ENCODE measurements at places on chromosomes 6 and 20.

GRCh38 chr20:23753589-23753988 is 2.9 kb upstream of the CST1 start:
- no peak for DNase-seq

DNA sequence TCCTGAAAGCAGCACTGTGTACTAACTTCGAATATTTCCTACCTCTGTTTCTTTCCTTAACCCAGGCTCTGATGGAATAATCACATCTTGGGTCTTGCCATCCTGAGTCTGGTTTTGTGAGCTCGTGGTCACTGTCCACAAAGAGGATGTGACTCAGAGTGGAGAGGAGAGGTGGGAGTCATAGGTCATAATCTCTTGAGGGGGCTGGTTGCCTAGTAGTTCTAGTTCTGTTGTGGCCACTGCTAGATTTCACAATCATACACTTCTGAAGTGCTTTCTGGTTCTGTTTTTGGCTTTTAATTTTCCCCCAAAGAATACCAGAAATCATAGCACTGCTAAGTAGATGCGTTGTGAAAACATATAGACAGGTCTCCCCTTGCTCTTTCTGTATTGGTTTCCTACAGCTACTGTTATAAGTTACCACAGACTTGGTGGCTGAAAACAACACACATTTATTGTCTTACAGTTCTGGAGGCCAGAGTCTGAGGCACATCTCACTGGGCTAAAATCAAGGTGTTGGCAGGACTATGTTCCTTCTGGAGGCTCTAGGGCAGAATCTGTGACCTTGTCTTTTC is 102.8 kb downstream of the NRSN1 start:
- DNase-seq: no peak

GRCh38 chr6:74814440-74814839 is 391.4 kb downstream of the COL12A1 start:
- DNase-seq: no peak

DNA sequence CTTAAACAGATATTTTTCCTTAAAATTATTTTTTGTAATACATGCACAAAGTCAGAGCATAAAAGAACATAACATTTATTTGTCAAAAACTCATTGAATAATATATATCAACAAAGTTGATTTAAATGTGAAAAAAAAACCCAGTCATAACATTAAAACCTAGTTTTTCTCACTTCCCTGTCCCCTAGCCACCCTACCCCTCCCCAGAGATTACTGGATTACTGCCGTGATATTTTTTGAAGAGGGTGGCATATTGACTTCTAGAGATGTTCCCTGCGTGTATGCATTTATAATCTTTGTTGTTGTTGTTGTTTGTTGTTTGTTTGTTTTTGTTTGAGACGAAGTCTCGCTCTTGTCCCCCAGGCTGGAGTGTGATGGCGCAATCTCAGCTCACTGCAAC is 52.4 kb upstream of the ARMC2 start:
- no peak for DNase-seq

GRCh38 chr6:18260448-18261106 is 3.8 kb downstream of the DEK start:
- peak; percentile 83 for DNase-seq

GRCh38 chr20:34065260-34065659 is 46.8 kb downstream of the EIF2S2 start:
- DNase-seq: peak; percentile 82

GRCh38 chr20:17012546-17013226 is 214.2 kb upstream of the PCSK2 start:
- DNase-seq: no peak

- DNase-seq: no peak
Measured at GRCh38 chr6:33786736-33787135, 2.2 kb downstream of the LEMD2 start.

DNA sequence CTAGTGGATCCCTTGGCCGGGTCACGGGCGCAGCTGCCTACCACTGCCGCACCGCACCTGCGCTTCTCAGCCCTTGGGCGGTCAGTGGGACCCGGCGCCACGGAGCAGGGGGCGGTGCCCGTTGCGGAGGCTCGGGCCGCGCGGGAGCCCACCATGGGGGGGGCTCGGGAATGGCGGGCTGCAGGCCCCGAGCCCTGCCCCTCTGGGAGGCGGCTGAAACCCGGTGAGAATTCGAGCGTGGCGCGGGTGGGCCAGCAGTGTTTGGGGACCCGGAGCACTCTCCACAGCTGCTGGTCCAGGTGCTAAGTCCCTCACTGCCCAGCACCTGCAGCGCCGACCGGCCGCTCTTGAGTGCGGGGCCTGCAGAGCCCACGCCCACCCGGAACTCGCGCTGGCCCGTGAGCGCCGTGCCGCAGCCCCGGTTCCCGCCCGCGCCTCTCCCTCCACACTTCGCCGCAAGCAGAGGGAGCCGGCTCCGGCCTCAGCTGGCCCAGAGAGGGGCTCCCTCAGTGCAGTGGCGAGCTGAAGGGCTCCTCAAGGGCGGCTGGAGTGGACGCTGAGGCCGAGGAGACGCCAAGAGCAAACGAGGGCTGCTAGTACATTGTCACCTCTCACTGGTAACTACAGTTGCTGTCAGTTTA is 120.5 kb upstream of the TMEM170B start:
- no peak for DNase-seq

GRCh38 chr20:18529041-18529440 is 21.3 kb downstream of the SEC23B start:
- no peak for DNase-seq

GRCh38 chr6:113588646-113589045 is 268.5 kb upstream of the MARCKS start:
- no peak for DNase-seq

- no peak for DNase-seq
Measured at GRCh38 chr20:17750722-17751045, 50.9 kb downstream of the BANF2 start.

DNA sequence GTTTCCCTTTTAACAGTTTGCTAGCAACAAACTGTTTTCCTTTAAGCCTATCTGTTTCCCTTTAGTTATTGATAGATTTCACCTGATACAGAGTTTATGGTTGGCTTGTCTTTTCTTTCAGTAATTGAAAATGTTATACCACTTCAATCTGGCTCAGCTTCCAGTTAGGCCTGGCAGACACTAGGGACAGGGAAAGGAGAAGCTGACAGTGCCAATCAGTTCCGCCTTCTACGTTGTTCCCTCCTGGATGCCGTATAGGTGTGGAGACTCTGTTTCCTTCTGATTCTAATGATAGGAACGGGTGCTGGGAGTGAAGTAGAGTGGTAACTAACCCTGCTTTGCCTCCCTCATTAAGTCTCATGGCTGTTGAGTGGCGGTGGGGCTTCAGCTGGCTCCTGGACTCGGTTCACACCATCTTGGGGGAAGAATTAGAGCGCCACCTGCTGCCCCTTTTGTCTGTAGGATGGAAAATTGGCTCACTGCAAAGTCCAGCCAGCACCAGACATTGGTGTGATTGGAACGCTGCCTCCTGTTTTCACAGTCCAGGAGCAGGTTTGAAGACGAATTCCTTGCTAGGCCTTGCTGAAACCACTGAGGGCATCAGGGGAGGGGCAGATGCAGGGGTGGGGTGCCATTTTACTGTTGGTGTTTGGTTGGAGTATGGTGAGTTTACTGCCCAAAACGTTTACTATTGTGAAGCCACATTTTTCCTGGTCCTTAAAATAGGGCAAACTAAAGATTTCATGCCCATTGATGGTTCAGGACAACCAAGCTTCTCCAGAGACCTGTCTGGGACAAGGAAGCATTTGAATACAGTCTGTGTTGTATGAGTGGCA is 1729.5 kb downstream of the GRIK2 start:
- peak; percentile 71 for DNase-seq

DNA sequence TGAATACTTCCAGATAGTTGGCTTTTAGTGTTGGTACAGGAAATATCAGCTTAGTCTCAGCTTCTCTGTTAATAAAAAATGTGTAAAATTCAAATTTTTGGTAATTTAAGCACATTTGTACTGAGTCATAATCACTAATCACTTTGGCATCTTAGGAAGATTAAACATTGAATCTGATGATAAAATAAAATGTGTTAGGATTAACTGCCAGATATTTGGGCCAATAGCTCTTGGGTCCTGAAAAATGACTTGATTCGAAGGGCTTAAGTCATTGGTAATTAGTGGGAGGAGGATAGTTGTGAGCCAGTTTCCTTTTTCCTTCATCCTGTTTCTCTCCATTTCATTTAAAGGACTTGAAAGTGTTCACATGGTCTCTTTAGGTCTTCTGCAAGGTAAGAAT is 426.1 kb downstream of the RFPL4B start:
- DNase-seq: no peak

DNA sequence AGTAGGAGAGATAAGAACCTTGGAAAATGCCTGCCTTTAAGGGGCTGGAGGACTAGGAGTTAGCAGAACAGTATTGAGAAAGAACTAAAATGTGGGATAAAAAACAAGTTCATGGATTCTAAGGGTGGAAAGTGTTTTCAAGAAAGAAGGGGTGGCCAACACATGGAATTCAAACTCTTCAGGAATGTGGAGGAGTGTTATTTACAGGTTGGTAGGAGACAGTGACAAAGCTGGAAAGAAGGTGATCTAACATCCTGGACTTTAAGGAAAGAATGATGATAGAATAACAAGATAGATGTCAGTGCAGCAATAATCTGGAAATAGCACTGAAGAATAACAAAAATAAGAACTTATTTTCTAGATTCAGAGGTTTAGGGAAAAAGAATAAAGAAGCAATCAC is 54.0 kb upstream of the TNFRSF21 start:
- no peak for DNase-seq

DNA sequence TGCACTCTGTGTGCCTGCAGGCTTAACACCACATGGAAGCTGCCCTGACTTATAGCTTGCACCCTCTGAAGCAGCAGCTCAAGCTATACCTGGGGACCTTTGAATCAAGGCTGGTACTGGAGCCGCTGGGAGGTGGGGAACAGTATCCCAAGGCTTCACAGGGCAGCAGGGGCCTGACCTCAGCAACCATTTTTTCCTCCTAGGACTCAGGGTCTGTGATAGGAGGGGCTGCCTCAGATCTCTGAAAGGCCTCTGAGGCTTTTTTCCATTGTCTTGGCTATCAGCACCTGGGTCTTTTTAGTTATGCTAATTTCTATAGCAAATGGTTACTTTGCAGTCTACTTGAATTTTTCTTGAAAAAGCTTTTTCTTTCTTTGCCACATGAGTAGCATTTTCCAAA is 80.2 kb upstream of the OPRM1 start:
- no peak for DNase-seq

- no peak for DNase-seq
Measured at GRCh38 chr6:155008625-155009024, 13.5 kb downstream of the TIAM2 start.

DNA sequence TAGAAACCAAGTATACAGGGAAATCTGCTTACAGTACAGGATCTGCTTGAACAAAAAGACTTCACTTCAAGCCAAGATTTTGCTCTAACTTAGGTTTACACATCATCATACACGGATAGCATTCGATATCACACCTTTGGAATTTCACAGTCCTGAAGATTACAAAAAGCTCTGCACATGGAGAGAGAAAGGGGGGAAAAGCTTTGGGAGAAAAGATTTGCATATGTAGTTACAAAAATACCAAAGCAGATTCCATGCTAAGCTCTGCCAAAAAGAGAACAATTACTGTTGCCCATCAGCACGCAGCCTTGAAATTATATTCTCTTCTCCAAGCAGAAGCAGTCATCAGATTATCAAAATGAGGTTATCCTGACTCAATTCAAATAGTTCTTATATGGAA is 62.0 kb downstream of the HIVEP2 start:
- peak; percentile 72 for DNase-seq

DNA sequence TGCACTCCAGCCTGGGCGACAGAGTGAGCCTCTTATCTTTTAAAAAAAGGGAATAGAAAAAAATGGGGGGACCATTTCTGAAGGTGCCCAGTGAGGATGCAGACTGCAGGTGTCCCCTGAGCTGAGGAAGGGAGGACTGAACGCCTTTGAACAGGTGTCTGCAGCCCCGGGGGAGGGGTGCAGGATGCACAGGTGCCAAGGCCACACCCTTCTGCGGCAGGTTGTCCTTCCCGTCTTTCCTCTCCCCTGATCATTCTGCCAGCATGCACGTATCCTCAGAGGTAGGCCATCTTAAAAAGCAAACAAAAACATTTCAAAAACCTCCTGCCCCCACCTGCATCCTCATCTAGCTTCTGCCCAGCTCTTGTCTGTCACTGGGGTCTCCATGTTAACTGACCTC is 101.3 kb downstream of the MTHFD1L start:
- DNase-seq: no peak

GRCh38 chr20:59190466-59190865 is 26.8 kb downstream of the ZNF831 start:
- DNase-seq: no peak

DNA sequence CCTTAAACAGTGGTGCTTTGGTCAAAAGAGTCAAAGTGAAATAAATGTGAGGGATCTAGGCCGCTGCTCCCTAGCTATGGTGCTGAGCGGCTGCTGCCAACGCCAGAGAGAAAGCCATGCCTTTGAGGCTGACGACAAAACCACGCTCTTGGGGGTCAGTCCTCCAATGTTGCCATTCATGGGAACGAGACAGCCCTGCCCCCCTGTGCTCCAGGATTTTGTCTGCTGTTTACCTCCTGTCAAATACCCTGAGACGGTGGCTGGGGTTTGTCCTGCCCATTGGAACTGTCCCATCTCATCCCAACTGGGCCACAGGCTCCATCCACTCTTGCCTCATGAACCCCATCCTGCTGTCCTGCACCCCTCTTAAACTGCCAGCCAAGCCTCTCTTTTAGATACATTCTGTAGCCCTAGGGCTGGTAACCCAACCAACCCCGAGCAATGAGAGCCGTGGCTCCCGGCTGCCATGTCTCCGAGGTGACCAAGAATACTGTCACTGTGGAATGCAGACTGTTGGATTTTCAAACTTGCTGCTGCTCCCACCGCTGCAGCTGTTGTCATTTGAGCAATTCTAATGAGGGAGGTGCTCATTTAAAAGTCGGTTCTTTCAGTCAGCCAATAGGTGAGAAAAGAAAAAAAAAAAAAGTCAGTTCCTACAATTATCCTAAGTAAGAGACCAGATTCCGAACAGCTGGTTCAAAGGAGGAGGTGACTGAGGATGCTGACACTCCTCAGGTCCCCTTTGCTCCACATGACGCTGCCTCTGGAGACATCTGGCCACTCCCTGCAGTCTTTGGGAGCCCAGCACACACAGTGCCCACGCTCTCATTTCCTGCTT is 73.1 kb upstream of the QKI start:
- DNase-seq: no peak

GRCh38 chr6:131262060-131262459 is 126.8 kb downstream of the AKAP7 start:
- DNase-seq: no peak

All from astrocyte of the hippocampus (primary cell).